ENCODE measurements at places on chromosomes 16 and 17.

DNA sequence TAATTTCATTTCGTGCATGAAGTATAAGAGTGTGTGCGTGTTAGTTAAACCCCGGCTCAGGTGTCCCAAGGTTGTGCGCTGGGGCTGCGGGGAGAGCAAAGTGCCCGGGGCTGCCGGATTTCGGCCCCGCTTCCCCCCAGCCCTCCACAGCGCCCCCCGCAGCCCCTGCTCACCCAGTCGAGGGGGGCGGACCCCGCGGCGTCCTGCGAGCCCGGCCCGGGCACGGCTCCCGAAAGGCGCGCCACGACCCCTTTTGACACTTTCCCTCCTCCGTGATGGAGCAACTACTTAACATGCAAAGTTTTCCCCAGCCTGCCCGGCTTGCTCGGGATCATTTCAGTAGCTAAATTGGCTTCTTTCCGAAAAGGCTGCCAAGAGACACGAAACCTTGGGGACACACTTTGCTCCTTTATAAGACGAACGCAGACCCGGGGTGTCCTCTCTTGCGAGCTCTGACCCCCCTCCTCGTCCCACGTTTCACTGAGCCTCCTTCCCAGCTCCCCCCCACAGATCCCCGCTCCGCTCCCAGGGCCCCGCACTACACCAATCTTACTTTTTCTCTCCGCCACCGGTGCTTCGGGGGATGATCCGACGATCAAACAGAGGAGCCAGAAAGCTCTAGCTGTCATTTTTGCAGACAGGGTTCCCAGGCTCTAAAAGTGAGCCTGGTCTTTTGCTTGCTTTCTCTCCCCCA lies 552 bp downstream of the C17orf58 start:
- H3K36me3 ChIP-seq = no peaks in the 10 kb centered on the region
- no peak overlapping the region for H3K27ac ChIP-seq
- peaks cover 36% of the 10 kb centered on the region for H3K4me1 ChIP-seq
- DNase-seq = no peak

DNA sequence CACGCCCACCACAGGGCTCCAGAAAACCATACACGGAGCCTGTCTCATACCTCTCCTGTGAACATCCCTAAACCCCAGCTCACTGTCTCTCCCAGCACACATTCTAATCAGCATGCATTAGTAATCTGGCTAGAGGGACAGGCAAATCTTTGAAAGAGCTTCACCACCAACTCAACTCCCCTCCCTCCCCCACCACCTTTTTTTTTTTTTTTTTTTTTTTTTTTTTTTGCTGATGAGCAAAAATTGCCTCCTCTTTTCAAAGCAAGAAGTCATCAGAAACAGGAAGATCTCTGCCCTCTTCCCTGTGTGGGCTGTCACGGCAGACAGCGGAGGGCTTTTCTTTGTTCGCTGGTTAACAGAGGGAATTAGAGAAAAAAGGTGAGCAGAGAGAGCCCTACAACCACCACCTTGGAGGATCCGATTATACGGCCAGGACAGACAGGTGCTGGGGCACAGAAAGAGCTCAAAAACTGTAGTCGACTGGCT lies 19.9 kb downstream of the GAS7 start:
- DNase-seq = no peak
- no peaks in the 10 kb centered on the region for H3K27me3 ChIP-seq
- H3K27ac ChIP-seq = no peak overlapping the region
- no peaks in the 10 kb centered on the region for H3K36me3 ChIP-seq

GRCh38 chr16:86048882-86049585 lies 150.1 kb downstream of the IRF8 start:
- no peak for DNase-seq
- H3K27ac ChIP-seq = no peak overlapping the region
- H3K36me3 ChIP-seq = no peaks in the 10 kb centered on the region

DNA sequence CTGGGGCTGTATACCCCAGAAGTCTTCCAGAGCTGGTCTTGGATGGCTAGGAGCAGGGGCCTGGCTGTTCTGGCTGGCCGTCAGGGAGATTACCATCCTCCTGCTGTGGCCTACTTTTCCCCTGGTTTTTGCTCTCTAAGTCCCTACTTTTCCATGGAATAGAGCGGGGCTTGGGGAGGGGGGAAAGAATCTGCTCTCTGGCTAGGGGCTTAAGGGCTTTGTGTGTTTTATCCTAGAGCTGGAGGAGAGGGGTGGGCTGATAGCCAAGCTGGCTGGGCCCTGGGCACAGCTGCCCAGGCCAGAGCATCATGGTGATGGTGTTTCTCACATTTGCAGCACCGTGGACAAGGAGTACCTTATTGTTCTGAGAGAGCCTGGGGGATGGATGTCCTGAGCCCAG lies 3.6 kb downstream of the NRN1L start:
- H3K27me3 ChIP-seq = no peaks in the 10 kb centered on the region
- H3K4me1 ChIP-seq = peaks cover 24% of the 10 kb centered on the region
- DNase-seq = no peak
- no peak overlapping the region for H3K4me3 ChIP-seq
- H3K27ac ChIP-seq = no peak overlapping the region
- H3K36me3 ChIP-seq = peaks cover 7% of the 10 kb centered on the region

GRCh38 chr17:57880086-57880456 lies 30.2 kb upstream of the MRPS23 start:
- no peak for DNase-seq
- H3K27ac ChIP-seq = peak overlapping the region; percentile 74
- H3K27me3 ChIP-seq = no peaks in the 10 kb centered on the region

GRCh38 chr17:17565471-17566339 lies 25.8 kb downstream of the PEMT start:
- H3K4me3 ChIP-seq = no peak overlapping the region
- no peaks in the 10 kb centered on the region for H3K27me3 ChIP-seq
- no peak for DNase-seq
- H3K27ac ChIP-seq = no peak overlapping the region

DNA sequence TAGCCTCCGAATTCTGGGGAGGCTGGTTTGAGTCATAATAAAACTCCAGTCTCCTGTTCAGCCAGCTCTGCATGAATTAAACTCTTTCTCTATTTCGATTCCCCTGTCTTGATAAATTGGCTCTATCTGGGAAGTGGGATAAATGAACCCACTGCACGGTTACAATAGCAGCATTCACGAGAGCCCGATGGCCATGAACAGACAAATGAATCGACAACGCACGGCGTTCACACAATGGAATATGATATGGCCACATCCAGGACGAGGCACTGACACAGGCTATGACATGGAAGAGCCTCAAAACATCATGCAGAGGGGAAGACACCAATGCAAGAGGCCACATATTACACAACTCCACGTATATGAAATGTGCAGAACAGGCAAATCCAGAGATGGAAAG lies 5.6 kb upstream of the CARD14 start:
- no peaks in the 10 kb centered on the region for H3K36me3 ChIP-seq
- DNase-seq = no peak
- peaks cover 27% of the 10 kb centered on the region for H3K27me3 ChIP-seq

GRCh38 chr16:28189245-28189644 lies 22.5 kb downstream of the XPO6 start:
- peaks cover 3% of the 10 kb centered on the region for H3K36me3 ChIP-seq
- H3K4me3 ChIP-seq = no peak overlapping the region
- H3K4me1 ChIP-seq = peaks cover under 1% of the 10 kb centered on the region
- no peak for DNase-seq

All from HepG2 (cell line).